Pancreas (tissue), 10 donors: ENCODE measurements at places on chromosomes 2 and 18.
A peak's percentile ranks its signal among the peaks of the same experiment; 100 is the strongest.

DNA sequence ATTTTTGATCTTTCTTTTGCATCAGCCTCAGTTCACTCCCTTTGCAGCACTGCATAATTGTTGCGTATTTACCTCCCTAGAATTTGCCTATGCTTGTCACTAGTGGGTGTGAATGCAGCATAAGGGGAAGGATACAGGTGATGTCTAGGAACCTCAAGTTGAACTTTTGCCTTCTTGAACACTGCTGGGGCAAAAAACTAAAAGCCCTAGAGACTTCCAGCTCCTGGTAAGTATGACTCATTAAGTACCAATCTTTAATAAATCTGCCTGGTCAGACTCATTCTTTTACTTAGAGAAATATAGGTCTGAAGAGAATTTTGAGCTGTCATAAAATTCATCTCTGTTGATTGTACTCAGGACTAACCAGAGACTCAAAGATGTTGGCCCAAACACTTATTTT is 547.3 kb upstream of the FANCL start:
- H3K27ac ChIP-seq, result no peak overlapping the region
- no peaks in the 10 kb centered on the region for H3K27me3 ChIP-seq
- no peaks in the 10 kb centered on the region for H3K36me3 ChIP-seq
- no peaks in the 10 kb centered on the region for H3K4me1 ChIP-seq

- no peak overlapping the region for H3K4me3 ChIP-seq
- no peaks in the 10 kb centered on the region for H3K27me3 ChIP-seq
- DNase-seq, result no peak
- H3K27ac ChIP-seq, result no peak overlapping the region
- H3K36me3 ChIP-seq, result no peaks in the 10 kb centered on the region
Measured at GRCh38 chr18:44893045-44893706, 212.5 kb downstream of the SETBP1 start.

GRCh38 chr2:160345071-160345764 is 145.1 kb upstream of the ITGB6 start:
- H3K36me3 ChIP-seq, result no peaks in the 10 kb centered on the region

DNA sequence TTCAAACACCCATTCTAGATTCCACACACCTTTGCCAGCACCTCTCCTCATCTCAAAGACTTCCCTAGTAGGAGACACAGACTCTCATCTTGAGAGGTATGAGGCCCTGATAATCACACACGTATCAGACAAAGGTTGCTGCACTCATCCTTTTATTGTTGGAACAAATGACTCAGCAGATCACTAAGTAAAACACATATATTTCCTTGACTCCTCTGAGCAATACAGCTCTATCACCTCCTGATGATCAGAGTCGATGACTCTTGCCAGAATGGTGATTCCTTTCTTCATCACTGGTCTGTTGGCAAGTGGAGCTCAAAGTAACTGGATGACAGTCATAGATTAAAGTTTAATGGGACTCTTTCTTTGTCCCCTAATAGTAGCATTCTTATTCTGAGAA is 1049.2 kb upstream of the ZEB2 start:
- no peak overlapping the region for H3K27ac ChIP-seq
- DNase-seq, result no peak
- no peaks in the 10 kb centered on the region for H3K27me3 ChIP-seq

GRCh38 chr18:65748321-65748720 is 2.5 kb upstream of the CDH7 start:
- H3K27ac ChIP-seq, result no peak overlapping the region
- no peaks in the 10 kb centered on the region for H3K4me1 ChIP-seq
- peaks cover 4% of the 10 kb centered on the region for H3K27me3 ChIP-seq
- H3K36me3 ChIP-seq, result no peaks in the 10 kb centered on the region
- H3K4me3 ChIP-seq, result no peak overlapping the region

- no peak overlapping the region for H3K4me3 ChIP-seq
- DNase-seq, result no peak
- no peak overlapping the region for H3K27ac ChIP-seq
- H3K4me1 ChIP-seq, result peaks cover 7% of the 10 kb centered on the region
- H3K36me3 ChIP-seq, result no peaks in the 10 kb centered on the region
Measured at GRCh38 chr18:8279346-8279745, 329.9 kb upstream of the RAB12 start.

DNA sequence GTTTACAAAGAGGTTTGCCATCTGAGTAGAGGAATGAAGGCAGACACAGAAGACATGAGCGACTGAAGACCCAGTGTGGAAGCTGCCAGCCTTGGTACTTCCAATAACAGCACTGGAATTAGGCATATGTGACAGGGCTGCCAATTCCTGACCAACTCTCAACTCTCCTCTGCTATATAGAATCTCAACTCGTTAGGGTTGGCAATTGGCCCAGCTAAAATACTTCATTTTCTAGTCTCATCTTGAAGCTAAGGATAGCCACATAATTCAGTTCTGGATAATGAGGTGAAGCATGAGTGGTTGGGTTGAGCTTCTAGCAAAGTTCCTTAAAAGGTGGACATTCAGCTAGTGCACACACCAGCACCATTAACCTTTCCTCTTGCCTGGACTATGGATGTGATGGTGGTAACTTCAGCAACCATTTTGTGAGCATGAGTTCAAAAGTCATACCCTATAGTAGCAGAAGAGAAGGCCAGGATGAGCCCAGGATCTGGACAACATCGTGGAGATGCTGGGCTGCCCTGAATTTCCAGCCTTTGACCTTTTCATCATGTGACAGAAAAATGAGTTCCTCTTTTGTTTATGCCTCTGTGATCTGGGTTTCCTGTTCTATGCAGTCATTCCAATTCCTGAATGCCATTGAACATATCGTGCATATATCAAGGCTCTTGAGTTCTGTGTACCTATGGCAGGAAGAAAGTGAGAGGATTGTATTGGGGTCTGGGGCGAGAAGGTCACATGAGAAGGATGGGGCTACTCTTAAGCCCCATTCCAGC is 68.1 kb upstream of the HAAO start:
- no peak overlapping the region for H3K27ac ChIP-seq
- H3K4me3 ChIP-seq, result no peak overlapping the region

DNA sequence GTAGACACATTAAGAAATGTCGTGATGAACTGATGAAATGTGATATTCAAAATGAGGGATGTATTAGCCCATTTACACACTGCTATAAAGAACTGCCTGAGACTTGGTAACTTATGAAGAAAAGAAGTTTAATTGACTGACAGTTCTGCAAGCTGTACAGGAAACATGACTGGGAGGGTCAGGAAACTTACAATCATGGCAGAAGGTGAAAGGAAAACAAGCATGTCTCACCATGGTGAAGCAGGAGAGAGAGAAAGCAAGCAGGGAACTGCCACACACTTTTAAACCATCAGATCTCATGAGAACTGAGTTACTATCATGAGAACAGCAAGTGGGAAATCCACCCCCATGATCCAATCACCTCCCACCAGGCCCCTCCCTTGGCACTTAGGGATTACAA is 1010.8 kb upstream of the CELF4 start:
- H3K27me3 ChIP-seq, result no peaks in the 10 kb centered on the region
- H3K27ac ChIP-seq, result no peak overlapping the region
- DNase-seq, result no peak
- H3K4me3 ChIP-seq, result no peak overlapping the region
- H3K36me3 ChIP-seq, result no peaks in the 10 kb centered on the region

- peaks cover 29% of the 10 kb centered on the region for H3K4me1 ChIP-seq
- H3K27me3 ChIP-seq, result no peaks in the 10 kb centered on the region
- no peak overlapping the region for H3K27ac ChIP-seq
- H3K4me3 ChIP-seq, result no peak overlapping the region
- no peaks in the 10 kb centered on the region for H3K36me3 ChIP-seq
Measured at GRCh38 chr2:24514820-24515219, 23.8 kb downstream of the NCOA1 start.

DNA sequence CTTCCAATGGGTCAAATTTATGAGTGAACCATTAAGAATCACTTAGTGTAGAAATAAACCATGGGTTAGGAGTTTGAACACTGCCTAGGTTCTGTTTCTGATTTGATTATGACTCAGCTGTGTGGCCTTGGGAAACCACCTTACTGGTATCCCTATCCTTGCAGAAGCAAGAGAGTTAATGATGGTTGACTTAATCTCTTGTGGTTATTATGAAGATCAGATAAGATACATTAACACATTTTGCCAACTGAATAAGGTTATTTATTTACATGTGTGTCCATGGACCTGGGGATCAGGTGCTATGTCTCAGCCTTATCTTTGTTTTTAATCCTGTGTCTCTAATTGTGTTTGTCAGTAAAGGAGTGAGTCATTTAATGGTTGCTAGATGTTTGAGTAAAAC is 5.4 kb upstream of the KCNJ13 start:
- peaks cover 23% of the 10 kb centered on the region for H3K4me1 ChIP-seq
- H3K27ac ChIP-seq, result no peak overlapping the region
- no peaks in the 10 kb centered on the region for H3K36me3 ChIP-seq

DNA sequence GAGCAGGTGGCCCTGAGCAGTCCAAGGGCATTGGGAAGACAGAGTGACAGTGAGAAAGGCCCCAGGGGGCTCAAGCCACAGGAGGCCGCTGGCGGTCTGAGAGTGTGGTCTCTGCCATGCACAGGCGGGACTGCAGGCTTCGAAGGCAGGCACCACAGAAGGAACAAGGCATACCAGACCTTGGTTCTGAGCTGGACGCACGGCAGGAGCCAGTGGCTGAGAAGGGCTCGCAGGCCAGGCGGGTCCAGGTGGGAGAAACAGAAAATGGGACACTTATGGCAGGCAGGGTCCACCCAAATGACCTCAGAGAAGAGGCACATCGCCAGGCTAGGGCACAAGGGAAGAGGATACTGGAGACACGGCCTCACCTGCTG is 14.9 kb downstream of the HJURP start:
- H3K4me1 ChIP-seq, result no peaks in the 10 kb centered on the region
- no peaks in the 10 kb centered on the region for H3K36me3 ChIP-seq
- H3K27me3 ChIP-seq, result no peaks in the 10 kb centered on the region

GRCh38 chr2:85728883-85729824 is 24.6 kb upstream of the ATOH8 start:
- no peaks in the 10 kb centered on the region for H3K4me1 ChIP-seq
- peak; percentile 89 for DNase-seq
- H3K4me3 ChIP-seq, result no peak overlapping the region
- no peaks in the 10 kb centered on the region for H3K27me3 ChIP-seq

DNA sequence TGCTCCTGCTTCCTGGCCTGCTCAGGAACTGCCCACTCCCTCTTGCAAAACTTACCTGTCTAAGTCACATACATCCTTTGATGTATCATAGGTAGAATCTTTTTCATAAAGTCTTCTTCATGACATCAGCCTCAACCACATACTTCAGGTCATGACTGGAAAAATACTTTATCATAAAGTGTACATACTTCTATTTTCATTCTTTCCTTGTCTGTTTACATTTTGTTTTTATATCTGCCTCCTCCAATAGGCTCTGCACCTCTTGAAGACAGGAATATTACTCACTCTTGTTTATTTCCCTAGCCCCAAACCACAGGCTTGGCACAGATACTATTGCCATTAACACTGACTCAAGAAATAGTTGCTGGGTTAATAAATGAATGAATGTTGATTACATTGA is 43.6 kb upstream of the ZNF804A start:
- H3K4me3 ChIP-seq, result no peak overlapping the region
- no peaks in the 10 kb centered on the region for H3K27me3 ChIP-seq
- no peaks in the 10 kb centered on the region for H3K4me1 ChIP-seq
- no peak for DNase-seq
- no peak overlapping the region for H3K27ac ChIP-seq

GRCh38 chr2:36530983-36531354 is 67.0 kb downstream of the FEZ2 start:
- H3K27ac ChIP-seq, result no peak overlapping the region
- no peak for DNase-seq
- H3K4me3 ChIP-seq, result no peak overlapping the region
- no peaks in the 10 kb centered on the region for H3K4me1 ChIP-seq

- H3K27ac ChIP-seq, result no peak overlapping the region
- no peaks in the 10 kb centered on the region for H3K27me3 ChIP-seq
- no peak overlapping the region for H3K4me3 ChIP-seq
- peaks cover 14% of the 10 kb centered on the region for H3K4me1 ChIP-seq
- DNase-seq, result no peak
- H3K36me3 ChIP-seq, result no peaks in the 10 kb centered on the region
Measured at GRCh38 chr2:210557721-210558120, 1.3 kb downstream of the CPS1 start.

DNA sequence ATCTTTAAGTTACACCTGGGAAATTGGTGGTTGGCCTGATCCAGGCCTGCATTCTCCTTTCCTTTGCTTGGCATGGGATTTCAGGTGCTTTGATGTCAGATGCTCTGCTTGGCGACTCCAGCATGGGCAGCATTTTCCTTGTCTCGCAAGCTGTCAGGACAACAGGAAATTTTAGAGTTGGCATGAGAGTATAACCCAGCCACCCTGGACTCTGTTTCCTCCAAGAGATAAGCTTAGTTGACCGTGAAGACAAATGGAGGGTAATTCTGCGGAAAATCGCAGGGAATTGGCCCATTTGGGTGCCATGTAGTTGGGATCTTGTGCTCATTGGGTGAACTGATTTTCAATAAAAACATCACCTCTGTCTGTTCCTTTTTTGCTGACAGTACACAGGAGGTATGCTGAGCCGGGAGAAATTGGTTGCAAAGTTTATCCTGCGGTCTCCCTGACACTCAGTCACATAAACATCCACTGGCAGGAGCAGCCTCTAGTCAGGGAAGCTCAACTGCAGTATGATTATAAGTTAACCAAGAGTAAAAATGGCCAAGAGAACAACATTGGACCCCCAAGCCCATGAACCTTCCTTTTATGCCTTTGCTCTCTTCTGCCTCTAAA is 409.9 kb downstream of the SETBP1 start:
- no peaks in the 10 kb centered on the region for H3K36me3 ChIP-seq
- no peaks in the 10 kb centered on the region for H3K27me3 ChIP-seq
- H3K4me1 ChIP-seq, result no peaks in the 10 kb centered on the region

- H3K27me3 ChIP-seq, result no peaks in the 10 kb centered on the region
- no peak overlapping the region for H3K4me3 ChIP-seq
- no peaks in the 10 kb centered on the region for H3K4me1 ChIP-seq
- no peaks in the 10 kb centered on the region for H3K36me3 ChIP-seq
- DNase-seq, result no peak
Measured at GRCh38 chr2:128682729-128683284, 364.1 kb upstream of the HS6ST1 start.

- H3K4me3 ChIP-seq, result no peak overlapping the region
- no peaks in the 10 kb centered on the region for H3K36me3 ChIP-seq
- no peaks in the 10 kb centered on the region for H3K4me1 ChIP-seq
- DNase-seq, result no peak
- H3K27ac ChIP-seq, result no peak overlapping the region
- no peaks in the 10 kb centered on the region for H3K27me3 ChIP-seq
Measured at GRCh38 chr2:163374282-163374681, 361.5 kb downstream of the FIGN start.

DNA sequence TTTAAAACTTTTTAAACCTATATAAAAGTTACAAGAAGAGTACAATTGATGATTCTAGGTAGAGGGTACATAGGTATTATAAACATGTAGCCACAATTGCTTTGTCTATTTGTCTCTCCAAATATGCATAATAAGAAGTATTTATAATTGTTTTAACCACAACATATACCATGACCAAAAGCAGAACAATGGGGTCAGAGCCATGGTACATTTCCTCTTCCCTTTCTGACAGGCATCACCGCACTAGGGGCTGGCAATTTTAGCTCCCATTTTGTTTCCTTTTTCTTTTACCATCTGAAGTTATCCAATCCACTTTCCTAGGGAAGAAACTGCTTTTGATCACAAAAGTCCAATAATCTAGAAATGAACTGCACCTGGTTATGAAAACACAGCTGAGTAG is 49.3 kb downstream of the TMX3 start:
- H3K27ac ChIP-seq, result no peak overlapping the region
- H3K27me3 ChIP-seq, result no peaks in the 10 kb centered on the region
- no peak for DNase-seq
- H3K4me1 ChIP-seq, result no peaks in the 10 kb centered on the region
- H3K4me3 ChIP-seq, result no peak overlapping the region
- no peaks in the 10 kb centered on the region for H3K36me3 ChIP-seq

- peaks cover 28% of the 10 kb centered on the region for H3K4me1 ChIP-seq
- no peak for DNase-seq
- no peak overlapping the region for H3K4me3 ChIP-seq
- no peaks in the 10 kb centered on the region for H3K27me3 ChIP-seq
Measured at GRCh38 chr2:66845307-66845706, 410.4 kb downstream of the MEIS1 start.
